Tibial nerve (tissue), 4 donors: ENCODE measurements at places on chromosomes 12 and 14.
A peak's percentile ranks its signal among the peaks of the same experiment; 100 is the strongest.

- no peaks in the 10 kb centered on the region for H3K36me3 ChIP-seq
- peak; percentile 53 for DNase-seq
These were observed 10.2 kb downstream of the KRT82 start for GRCh38 chr12:52395761-52396434.

DNA sequence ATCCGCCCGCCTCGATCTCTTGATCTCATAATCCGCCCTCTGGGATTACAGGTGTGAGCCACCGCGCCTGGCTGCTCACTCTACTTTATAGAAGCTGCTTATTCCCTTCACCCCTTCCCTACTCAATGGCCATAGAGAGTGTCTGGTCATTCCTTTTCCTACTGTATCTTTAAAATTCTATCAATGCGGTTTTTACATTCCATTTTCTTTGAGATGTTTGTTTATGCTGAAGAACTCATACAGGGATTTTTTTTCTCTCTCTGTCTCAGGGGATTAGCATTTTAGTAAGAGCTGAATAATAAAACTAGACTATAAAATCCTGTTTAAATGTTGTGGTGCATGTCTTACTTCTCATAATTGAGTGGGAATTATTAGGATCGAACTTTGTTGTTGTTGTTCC, 218.6 kb upstream of the FOXN3 start:
- H3K36me3 ChIP-seq: no peaks in the 10 kb centered on the region
- no peak for DNase-seq
- no peaks in the 10 kb centered on the region for H3K27me3 ChIP-seq
- no peak overlapping the region for H3K4me3 ChIP-seq
- H3K27ac ChIP-seq: no peak overlapping the region

GRCh38 chr12:21300632-21301031, 34.1 kb downstream of the SLCO1A2 start:
- no peak overlapping the region for H3K4me3 ChIP-seq
- H3K36me3 ChIP-seq: no peaks in the 10 kb centered on the region
- H3K27me3 ChIP-seq: no peaks in the 10 kb centered on the region
- DNase-seq: no peak
- no peaks in the 10 kb centered on the region for H3K4me1 ChIP-seq
- no peak overlapping the region for H3K27ac ChIP-seq

GRCh38 chr14:100400115-100400514, 77.0 kb downstream of the SLC25A47 start:
- no peak for DNase-seq
- no peaks in the 10 kb centered on the region for H3K27me3 ChIP-seq
- H3K36me3 ChIP-seq: no peaks in the 10 kb centered on the region
- H3K4me1 ChIP-seq: no peaks in the 10 kb centered on the region
- H3K27ac ChIP-seq: no peak overlapping the region

DNA sequence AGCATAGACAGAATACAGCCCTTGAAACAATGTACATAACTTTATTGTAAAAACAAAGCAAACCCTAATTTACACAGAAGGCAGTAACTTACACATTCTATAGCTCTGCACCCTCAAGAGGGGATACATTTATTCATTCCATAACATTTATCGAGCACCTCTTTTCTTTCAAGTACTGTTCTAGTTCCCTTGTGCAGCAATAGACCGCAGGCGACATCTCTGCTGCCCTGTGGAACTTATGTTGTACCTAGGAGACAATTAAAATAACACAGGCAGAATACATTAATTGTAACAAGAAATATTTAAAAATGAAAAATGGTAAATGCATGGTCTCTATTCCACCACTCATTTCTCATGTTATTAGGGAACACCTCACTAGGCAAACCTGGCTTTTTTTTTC, 1.4 kb upstream of the ARHGDIB start:
- H3K27me3 ChIP-seq: no peaks in the 10 kb centered on the region
- no peak for DNase-seq
- no peak overlapping the region for H3K4me3 ChIP-seq
- H3K27ac ChIP-seq: peak overlapping the region; percentile 49

DNA sequence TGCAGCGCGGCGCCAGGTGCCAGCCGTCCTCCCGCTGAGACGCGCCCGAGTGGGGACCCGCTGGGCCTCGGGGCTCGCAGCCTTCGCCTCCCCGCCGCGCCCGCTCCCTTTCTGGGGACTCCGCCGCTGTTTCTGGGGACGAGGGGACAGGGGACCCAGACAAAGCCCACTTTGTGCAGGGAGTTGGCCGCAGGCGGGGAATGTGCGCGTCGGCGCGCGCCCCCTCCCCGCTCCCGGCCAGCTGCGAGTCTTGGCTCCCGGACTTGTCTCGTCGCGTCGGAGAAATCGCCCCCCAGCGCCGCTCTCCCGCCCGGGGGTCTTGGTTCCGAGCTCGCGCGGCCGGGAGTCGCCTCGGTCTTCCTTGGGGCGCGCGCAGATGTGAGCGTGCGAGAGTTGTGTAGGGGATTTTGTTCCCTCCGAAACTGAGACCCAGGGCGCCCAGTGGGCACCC, 717 bp downstream of the VASH1 start:
- no peaks in the 10 kb centered on the region for H3K36me3 ChIP-seq
- no peaks in the 10 kb centered on the region for H3K27me3 ChIP-seq
- H3K4me3 ChIP-seq: peak overlapping the region; percentile 94
- H3K4me1 ChIP-seq: peaks cover 49% of the 10 kb centered on the region

GRCh38 chr12:47818467-47819137, 1.1 kb downstream of the HDAC7 start:
- peak overlapping the region; percentile 90 for H3K4me3 ChIP-seq
- peak overlapping the region; percentile 96 for H3K27ac ChIP-seq
- no peaks in the 10 kb centered on the region for H3K36me3 ChIP-seq
- DNase-seq: no peak
- no peaks in the 10 kb centered on the region for H3K27me3 ChIP-seq

GRCh38 chr12:6792522-6793201, 3.3 kb downstream of the CD4 start:
- H3K36me3 ChIP-seq: no peaks in the 10 kb centered on the region
- no peak overlapping the region for H3K4me3 ChIP-seq
- no peaks in the 10 kb centered on the region for H3K4me1 ChIP-seq
- no peak for DNase-seq
- H3K27ac ChIP-seq: no peak overlapping the region

DNA sequence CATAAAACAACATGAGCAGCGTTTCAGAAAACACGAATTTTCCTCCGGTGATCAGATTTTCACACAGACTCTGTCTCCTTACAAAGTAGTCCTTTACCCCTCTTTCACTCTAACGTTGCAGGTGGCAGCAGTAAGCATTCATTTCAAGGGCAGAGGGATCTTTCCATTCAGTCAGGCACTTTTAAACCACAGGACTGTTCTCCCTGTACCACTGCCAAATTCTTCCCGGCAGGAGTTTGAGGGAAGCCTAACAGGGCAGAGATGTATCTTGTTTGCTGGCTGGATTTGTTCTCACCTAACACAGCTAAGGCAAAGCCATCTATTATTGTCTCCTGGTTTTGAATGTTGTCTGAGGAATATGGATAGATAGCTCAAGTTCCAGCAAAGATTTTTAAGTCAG, 1187.3 kb upstream of the SEL1L start:
- no peaks in the 10 kb centered on the region for H3K27me3 ChIP-seq
- no peaks in the 10 kb centered on the region for H3K36me3 ChIP-seq
- peak overlapping the region; percentile 23 for H3K27ac ChIP-seq
- H3K4me3 ChIP-seq: no peak overlapping the region
- no peak for DNase-seq
- peaks cover 11% of the 10 kb centered on the region for H3K4me1 ChIP-seq

DNA sequence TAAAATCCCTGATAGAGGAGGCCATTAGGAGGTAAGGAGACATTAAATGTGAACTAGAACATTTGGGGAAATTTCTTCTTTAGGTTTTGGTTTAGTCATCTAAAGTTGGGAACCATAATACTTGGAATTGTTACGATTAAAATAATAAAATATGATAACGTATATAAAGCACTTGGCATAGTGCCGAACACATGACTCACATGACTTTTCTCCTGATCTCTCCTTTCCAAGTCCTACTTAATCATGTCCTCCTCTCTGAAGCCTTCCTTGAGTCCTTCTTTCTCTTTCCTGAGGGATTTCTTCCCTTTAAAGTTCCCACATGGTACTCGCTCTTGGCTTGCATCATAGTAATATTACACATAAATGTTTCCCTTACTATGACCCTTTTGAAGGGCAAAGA, 20.0 kb downstream of the BEST3 start:
- no peak overlapping the region for H3K4me3 ChIP-seq
- H3K4me1 ChIP-seq: no peaks in the 10 kb centered on the region
- H3K27ac ChIP-seq: no peak overlapping the region

- DNase-seq: peak; percentile 33
- no peaks in the 10 kb centered on the region for H3K4me1 ChIP-seq
- H3K4me3 ChIP-seq: no peak overlapping the region
- H3K36me3 ChIP-seq: peaks cover 13% of the 10 kb centered on the region
- no peaks in the 10 kb centered on the region for H3K27me3 ChIP-seq
These were observed 86.6 kb downstream of the KDM2B start for GRCh38 chr12:121494093-121494787.

- no peaks in the 10 kb centered on the region for H3K27me3 ChIP-seq
- no peak overlapping the region for H3K4me3 ChIP-seq
- DNase-seq: no peak
- peaks cover 10% of the 10 kb centered on the region for H3K4me1 ChIP-seq
These were observed 11.4 kb downstream of the MANSC1 start for GRCh38 chr12:12338527-12339168.

- no peak overlapping the region for H3K27ac ChIP-seq
- DNase-seq: no peak
- H3K36me3 ChIP-seq: no peaks in the 10 kb centered on the region
These were observed 1536.2 kb downstream of the AACS start for GRCh38 chr12:126601184-126602170.

DNA sequence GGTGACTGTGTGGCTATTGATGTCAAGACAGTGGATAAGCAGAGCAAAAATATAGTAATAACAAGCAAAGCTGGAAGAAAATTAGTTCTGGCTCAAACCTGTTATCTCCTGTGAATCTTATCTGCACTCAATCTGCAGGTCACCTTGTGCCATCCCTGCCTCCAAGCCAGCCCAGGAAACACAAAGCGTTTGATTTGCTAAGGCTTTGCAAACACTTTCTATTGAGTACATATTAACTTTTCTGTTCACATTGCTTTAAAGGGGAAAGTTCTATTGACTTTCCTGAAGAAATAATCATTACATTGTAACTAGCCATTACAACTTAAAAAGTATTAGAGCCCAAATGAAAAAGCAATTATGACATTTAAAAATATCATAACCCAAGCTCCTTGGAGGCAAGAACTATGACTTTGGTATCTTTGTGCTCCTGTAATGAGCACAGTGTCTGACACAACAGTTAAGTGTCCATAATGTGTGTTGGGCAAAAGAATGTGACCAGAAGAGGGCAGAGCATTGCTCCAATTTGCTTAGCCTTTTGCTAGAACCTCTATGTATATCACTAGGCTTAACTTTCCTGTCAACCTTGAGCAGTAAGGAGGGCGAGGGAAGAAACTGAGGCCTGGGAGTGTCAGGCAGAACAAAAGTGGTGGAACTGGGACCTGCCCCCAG, 24.7 kb downstream of the SERPINA3 start:
- H3K4me1 ChIP-seq: no peaks in the 10 kb centered on the region
- DNase-seq: no peak
- no peak overlapping the region for H3K27ac ChIP-seq
- H3K27me3 ChIP-seq: no peaks in the 10 kb centered on the region
- no peaks in the 10 kb centered on the region for H3K36me3 ChIP-seq

GRCh38 chr12:52526511-52526951, 6.3 kb upstream of the KRT5 start:
- H3K27me3 ChIP-seq: no peaks in the 10 kb centered on the region
- DNase-seq: no peak
- no peaks in the 10 kb centered on the region for H3K36me3 ChIP-seq
- H3K4me3 ChIP-seq: no peak overlapping the region
- no peak overlapping the region for H3K27ac ChIP-seq
- H3K4me1 ChIP-seq: peaks cover 3% of the 10 kb centered on the region

GRCh38 chr14:38868399-38869290, 234.4 kb downstream of the SEC23A start:
- H3K4me1 ChIP-seq: peaks cover 31% of the 10 kb centered on the region
- H3K27me3 ChIP-seq: no peaks in the 10 kb centered on the region
- no peak overlapping the region for H3K27ac ChIP-seq
- no peak for DNase-seq

DNA sequence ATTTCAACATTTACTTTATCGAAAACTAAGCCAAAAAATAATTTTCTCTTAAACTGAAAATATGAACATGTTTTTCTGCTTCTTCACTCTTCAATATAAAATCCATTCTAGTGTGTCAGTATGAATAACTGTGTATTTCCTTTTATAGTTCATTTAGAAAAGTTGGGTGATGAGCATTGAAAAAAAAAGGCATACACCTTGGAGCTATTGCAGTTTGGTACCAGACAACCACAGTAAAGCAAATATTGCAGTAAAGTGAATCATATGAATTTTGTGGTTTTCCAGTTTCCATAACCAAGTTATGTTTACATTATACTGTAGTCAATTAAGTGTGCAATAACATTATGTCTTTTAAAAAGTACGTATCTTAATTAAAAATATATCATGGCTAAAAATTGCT, 195.0 kb upstream of the FOXG1 start:
- no peaks in the 10 kb centered on the region for H3K27me3 ChIP-seq
- DNase-seq: no peak
- H3K36me3 ChIP-seq: no peaks in the 10 kb centered on the region
- H3K4me1 ChIP-seq: no peaks in the 10 kb centered on the region

- H3K27ac ChIP-seq: no peak overlapping the region
- H3K36me3 ChIP-seq: no peaks in the 10 kb centered on the region
- DNase-seq: no peak
These were observed 26.6 kb downstream of the NINJ2 start for GRCh38 chr12:636632-637031.

DNA sequence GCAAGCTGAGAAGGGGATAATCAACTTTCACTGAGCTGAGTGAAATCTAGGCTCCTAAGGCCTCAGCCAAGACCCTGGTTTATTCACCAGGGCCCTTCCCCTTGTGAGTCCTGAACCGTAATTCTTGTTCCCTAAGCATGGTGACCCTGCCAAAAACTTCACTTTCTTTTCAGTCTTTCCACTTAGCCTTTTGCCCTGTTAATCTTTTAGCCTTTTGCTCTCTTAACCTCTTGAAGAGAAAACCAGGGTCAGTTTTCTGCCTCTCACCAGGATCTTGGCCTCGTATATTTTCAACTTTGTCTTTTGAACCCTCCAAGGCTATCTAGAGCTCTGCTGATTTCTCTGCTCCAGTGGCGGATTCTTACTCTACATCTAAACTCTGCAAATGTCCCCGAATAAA, 191.0 kb downstream of the PELI2 start:
- H3K27me3 ChIP-seq: no peaks in the 10 kb centered on the region
- H3K27ac ChIP-seq: peak overlapping the region; percentile 20
- no peaks in the 10 kb centered on the region for H3K36me3 ChIP-seq
- no peaks in the 10 kb centered on the region for H3K4me1 ChIP-seq
- H3K4me3 ChIP-seq: no peak overlapping the region
- no peak for DNase-seq

DNA sequence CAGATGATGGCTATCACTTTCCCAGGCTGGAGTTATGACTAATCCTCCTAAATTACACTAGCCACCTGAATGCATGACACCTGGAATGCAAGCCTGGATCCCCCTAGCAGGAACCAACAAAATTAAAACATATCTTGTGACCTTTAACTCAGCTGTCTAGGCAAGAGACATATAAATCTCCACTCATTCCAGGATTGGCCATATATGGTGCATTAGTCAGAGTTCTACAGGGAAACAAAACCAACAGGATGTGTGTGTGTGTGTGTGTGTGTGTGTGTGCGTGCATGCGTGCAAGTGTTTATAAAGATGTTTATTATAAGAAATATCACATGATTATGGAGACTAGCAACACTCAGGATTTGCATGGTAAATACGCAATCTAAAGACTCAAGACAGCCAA, 212.8 kb downstream of the KIF21A start:
- H3K27me3 ChIP-seq: no peaks in the 10 kb centered on the region
- H3K4me3 ChIP-seq: no peak overlapping the region
- no peak for DNase-seq
- no peaks in the 10 kb centered on the region for H3K36me3 ChIP-seq
- no peaks in the 10 kb centered on the region for H3K4me1 ChIP-seq
